ENCODE measurements at places on chromosomes 6 and 20.

GRCh38 chr6:75931011-75931680 is 141.3 kb downstream of the IMPG1 start:
- no peak for DNase-seq

GRCh38 chr6:104995989-104996617 is 39.2 kb downstream of the LIN28B start:
- DNase-seq, result no peak

GRCh38 chr20:24950836-24951525 is 1.9 kb downstream of the CST7 start:
- no peak for DNase-seq

- no peak for DNase-seq
These were observed 92.6 kb downstream of the RNGTT start for GRCh38 chr6:88870717-88871330.

GRCh38 chr6:18406955-18407749 is 20.0 kb downstream of the RNF144B start:
- DNase-seq, result no peak
